Midbrain (tissue), 1 donor: ENCODE measurements at places on chromosomes 16 and 17.

- DNase-seq: no peak
These were observed 14.7 kb downstream of the LLGL2 start for GRCh38 chr17:75539967-75540729.

DNA sequence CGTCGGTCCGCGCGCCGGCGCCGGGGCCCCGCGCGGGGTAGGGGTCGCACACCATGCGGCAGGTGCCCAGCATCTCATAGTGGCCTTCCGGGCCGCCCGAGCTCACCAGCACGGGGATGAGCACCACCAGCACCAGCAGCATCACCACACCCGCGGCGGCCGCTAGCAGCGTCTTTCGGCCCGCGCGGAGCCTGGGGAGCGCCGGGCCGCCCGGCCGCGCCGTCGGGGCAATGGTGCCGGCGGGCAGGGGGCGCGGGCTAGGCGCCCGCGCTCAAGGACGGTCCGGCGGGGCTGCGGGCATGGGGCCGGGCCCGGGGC is 237 bp downstream of the C1QL1 start:
- no peak for DNase-seq

- DNase-seq: no peak
These were observed 1060.2 kb upstream of the EEF2KMT start for GRCh38 chr16:6157806-6158205.

DNA sequence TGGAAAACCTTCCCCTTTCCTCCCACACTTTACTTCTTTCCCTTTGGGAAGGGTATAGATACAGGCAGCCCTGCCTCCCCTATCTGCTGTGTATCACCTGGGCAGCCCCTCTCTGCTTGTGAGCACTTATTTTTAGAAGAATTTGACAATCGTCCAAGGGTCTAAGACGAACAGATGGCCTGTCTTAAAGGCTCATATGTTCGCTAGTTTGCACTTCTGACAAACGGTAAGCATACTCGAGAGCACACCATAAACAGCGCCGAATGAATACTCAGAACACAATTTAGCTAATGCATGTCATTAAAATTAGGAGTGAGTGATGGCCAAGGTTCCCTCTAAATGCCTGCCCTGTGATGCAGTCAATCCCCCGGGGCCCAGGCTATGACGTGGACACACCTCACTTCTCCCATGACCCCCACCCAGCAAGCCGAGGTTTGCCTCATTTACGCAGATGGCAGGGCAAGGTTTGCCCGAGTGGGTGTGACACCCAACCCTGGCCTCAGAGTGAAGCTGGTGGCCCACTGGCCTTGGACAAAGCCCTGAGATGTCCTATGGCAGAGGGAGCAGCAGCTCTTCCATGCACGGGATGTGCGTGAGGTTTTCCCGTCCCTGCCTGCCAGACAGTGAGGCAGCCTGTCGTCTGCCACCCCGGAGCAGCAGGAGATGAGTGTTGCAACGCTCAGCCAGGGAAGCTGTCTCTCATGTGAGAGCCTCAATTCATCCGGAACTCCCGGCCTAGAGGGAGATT is 125.2 kb downstream of the C16orf78 start:
- DNase-seq: no peak

DNA sequence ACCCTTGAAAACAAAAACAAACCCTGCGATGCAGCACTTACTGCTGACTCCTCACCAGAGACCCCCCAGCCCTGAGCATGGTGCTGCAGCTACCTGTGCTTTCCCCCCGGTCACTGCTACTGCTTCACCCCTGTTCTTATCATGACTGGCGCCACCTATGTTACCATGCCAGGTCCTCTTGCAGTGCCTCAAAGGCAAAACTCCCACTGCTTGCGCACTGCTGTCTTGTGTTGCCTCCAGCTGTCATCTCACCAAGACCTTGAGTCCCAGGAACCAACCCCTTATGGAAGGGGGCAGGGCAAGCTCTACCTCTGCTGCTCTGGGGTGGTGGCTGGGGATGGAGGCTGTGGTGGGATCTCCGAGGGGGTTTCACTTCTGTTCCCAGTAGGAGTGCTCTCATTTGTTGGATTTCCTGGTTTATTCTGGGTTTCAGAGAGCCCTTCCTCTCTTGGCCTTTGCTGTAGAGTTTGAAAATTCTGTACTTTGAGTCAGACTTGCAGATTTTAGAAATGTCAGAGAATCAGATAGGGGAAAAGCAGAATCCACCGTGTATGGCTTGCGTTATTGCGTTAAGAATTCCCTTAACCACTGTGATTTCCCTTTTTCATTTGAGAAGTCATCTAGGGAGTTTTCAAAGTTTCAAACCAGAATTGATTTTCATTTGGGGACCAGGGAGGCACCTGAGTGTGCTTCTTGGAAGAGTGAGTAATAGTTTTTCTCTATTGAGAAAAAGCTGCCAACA is 96.6 kb downstream of the SPECC1 start:
- DNase-seq: no peak

DNA sequence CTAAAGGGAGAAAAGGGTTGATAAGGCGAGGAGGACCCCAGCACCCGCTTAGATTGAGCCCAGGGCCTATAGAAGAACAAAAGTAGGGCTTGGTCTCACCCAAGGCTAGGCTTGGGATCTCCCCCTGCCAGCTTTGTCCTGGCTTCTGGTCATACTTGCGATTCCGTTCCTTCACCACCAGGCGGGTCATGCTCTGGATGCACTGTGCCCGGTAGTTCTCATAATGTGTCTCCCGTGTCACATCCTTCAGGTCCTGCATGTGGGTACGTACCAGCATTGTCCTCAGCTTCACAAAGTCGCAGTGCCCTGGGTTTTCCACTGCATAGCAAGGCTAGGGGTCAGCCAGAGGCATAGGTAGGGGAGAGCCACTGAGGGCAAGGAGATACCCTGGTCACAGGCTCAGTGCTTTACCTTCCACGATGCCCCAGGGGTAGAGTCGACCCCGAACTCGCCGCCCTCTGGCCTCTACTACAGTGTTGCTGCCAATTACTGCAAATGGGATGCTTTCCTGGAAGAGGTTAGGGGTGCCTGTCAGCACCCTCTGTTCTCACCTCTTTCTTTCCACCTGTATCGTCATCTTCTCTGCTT is 6.5 kb upstream of the MTMR4 start:
- DNase-seq: peak; percentile 14

DNA sequence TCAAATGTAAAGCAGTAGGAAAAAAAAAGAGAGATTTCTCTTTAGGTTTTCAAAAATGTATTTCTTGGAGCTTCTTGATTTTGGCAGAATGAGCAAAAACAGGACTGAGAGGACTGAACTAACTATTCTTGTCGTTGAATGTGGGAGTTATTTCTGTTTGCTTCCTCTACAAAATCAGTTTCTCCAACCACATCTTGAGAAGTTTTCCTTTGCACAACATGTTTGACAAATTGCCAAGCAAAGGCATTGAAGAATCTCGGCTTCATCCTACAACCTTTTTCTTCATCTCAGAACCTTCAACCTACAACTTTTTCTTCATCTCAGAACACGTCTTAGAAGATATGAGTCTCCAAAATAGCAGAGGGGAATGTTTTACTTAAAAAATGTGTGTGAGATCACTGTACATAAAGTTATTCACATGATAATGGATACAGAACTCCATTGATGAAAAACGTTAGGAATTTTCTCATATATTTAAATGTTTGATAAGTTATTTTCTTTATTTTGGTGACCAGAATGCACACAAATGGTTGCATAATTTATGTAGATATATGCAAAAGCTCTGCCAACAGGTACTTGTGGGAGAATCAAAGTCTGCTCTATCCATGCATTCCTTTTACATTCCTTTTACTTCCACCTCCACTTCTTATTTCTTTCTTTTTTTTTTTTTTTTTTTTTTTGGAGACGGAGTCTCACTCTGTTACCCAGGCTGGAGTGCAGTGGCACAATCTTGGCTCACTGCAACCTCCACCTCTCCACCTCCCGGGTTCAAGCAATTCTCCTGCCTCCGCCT is 370.0 kb downstream of the KCNJ2 start:
- DNase-seq: no peak

DNA sequence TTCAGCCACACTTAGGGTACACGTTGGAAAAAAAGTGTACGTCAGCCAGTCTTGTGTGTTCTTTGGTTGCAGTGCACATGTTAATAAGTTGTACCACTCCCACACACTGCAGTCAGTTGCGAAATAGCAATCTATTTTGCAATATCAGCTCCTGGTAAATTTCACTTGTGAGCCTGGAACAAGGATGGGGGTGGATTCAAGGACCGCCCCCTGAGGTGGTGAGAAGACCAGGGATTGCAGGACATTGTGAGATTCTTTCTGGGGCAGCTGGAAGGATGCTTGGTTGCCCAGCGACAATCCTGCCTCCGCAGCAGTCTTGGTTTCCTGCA is 78.6 kb upstream of the ZFHX3 start:
- DNase-seq: no peak

DNA sequence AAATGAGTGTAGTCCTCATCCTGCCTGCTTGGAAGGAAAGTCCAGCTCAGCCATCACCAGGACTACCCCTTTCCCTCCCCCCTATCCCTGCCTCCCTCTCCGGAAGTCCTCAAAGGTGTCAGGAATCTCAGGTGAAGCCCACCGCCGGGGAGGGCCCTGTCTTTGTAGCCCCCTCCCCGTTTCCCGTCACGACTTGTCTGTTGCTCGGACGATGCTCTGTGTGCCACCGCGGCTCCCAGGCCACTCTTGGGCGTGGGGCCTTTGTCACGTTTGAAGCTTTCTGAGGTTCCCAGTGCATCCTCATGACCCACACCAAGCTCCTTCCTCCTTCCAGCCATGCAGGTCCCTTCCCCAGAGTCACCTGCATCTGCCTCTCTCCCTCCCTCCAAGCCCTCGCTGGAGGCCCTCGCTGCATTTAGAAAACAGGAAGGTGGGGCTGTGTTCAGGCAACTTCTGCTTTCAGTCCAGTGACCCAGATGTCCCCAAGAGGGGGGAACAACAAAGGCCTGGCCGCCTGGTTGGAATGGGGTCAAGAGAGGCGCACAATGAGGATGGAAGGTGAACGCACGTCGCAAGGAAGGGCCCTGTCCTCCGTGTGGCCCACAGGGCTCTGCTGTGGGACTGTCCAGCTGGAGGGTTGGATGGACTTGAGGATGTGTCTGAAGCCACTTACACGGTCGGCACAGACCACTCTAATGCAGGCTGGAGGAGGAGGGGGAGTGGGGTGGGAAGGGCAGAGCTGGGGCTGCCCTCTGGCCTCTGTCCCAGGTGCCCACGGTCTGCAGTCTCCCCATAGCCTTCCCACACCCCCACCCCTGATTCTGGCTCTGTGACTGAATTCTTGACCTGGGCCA is 59.9 kb downstream of the OR1D5 start:
- peak; percentile 71 for DNase-seq

GRCh38 chr16:523097-523741 is 4.3 kb upstream of the CAPN15 start:
- no peak for DNase-seq

- no peak for DNase-seq
These were observed 3.4 kb upstream of the LLGL2 start for GRCh38 chr17:75521951-75522727.

DNA sequence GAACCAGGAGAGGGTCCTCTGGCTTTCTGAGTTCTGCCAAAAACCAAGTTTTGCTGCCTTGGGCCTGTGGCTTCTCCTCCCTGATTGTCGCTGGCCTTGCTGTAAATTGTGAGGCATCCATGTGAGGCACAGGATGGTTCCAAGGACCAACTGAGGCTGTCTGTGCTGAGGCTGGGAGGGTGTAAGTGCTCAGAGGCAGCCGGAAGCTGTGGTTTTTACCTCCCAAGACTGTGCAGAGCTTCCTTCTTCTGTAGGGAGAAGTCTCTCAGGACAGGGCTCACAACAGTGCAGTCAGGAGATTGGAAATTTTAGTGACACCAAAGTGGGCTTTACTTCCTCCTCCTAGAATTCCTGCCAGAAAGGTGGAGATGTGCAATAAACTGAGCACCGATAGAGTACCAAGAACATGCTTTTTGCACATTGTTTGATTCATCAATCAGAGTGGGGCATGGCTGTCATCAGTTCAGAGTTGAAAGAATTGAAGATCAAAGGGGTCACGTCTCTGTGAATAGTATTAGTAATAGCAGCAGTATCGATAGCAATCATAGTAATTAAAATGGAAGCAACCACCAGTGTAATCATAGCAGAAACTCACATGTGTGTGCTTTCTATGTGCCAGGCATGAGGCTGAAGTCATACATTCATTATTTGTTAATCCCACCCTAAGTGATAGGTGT is 467.1 kb downstream of the WWOX start:
- no peak for DNase-seq
